ENCODE measurements at places on chromosomes 5 and 9.

- DNase-seq = no peak
Measured at GRCh38 chr9:112624711-112625707, 92.9 kb downstream of the INIP start.

DNA sequence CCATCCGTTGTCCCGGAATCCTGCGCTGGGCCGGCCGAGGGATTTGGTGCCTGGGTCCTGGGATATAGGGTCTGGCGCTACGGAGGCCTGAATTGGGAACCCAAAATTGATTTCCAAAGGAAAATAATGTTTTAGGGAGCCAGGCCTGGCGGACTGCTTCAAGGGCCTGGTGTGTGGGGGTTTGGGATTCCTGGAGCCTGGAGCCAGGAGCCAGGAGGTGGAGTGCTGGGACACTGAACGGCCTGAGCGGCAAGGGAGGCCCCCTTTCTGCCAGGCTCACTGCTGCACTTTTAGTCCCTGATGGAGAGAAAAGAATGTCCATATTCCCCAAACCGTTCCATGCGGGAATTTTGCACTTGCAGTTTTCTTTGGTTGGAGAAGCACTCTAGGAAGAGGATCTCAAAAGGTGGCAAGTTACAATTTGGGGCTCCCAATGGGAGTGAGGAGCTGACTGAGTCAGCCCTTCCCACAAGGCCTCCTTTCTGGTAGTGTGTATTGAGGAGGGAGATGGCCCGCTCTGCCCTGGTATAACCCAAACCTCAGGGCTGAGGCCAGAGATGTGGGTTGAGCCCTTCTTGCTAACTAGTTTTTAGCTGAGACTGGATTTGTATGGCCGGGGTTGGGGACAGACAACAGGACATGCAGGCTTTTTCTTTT is 2.2 kb downstream of the LMX1B start:
- no peak for DNase-seq

DNA sequence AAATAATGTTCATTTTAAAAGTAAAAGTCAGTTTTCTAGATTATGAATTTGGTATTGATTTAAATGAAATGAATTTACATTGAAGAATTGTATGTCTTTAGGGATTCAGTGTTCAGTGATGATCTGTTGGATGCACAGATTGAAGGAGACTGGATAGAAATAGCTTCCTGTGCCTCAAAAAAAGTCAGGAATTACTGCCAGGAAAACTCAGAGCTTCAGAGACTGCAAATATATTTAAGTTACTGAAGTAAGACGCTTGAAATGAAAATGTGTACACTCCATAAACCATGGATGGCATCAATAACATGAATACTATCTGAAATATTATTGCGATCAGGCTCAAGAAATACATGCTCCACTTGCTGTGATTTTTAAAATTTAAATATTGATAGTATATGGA is 60.3 kb downstream of the ADCY2 start:
- DNase-seq = no peak

- DNase-seq = no peak
Measured at GRCh38 chr9:81791076-81791475, 101.7 kb upstream of the TLE1 start.

DNA sequence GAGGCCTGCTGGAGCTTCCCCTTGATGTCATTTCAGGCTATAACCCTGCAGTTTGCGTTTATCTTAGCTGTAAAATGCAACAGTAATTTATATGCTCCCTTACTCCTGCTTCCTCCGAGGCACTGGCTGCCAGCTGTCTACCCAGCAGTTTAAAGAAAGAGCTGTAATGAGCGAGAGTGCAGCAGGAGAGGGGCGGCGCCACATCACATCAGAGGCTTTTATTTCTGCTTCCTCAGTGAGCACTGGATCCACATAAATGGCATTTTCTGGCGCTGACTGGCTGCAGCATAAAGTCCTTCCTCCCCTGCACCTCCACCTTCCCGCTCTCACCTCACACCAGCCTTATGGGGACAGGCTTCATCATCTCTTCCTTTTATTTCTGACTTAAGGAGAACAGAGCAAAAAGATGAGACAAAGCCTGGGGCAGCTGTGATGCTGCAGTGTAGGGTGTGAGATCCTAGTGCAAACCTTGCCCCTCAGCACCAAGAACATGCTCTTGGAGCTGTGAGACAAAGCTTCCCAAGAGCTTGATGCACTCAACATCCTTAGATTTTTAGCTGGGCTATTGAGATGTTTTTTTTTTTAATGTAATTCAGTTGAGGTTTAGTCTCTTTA is 829.6 kb upstream of the ZNF608 start:
- DNase-seq = peak; percentile 32

GRCh38 chr9:109893241-109893640 is 113.2 kb downstream of the PALM2AKAP2 start:
- peak; percentile 26 for DNase-seq

Data from amniotic epithelial cell (primary cell).